ENCODE measurements at places on chromosomes 1 and 21. TPM values are rescaled to one million over a fixed set of nuclear protein-coding genes. Genes with fewer than 3 reads are reported as not detected.
A peak's percentile ranks its signal among the peaks of the same experiment; 100 is the strongest.

GRCh38 chr21:42049578-42050430, 21.3 kb upstream of the UMODL1 start:
- H3K4me1 ChIP-seq = no peaks in the 10 kb centered on the region
- H3K27ac ChIP-seq = no peak overlapping the region
- H3K36me3 ChIP-seq = no peaks in the 10 kb centered on the region
- no peak for DNase-seq
- no peaks in the 10 kb centered on the region for H3K27me3 ChIP-seq
- H3K4me3 ChIP-seq = no peak overlapping the region

GRCh38 chr1:37497832-37498231, 16.7 kb downstream of the MEAF6 start:
- H3K27me3 ChIP-seq = no peaks in the 10 kb centered on the region
- H3K27ac ChIP-seq = no peak overlapping the region
- H3K4me3 ChIP-seq = no peak overlapping the region
- no peak for DNase-seq
- H3K4me1 ChIP-seq = peaks cover 17% of the 10 kb centered on the region

- no peak overlapping the region for H3K4me3 ChIP-seq
- no peaks in the 10 kb centered on the region for H3K36me3 ChIP-seq
- no peak for DNase-seq
These were observed 300.1 kb downstream of the AGBL4 start for GRCh38 chr1:49723662-49724061.

DNA sequence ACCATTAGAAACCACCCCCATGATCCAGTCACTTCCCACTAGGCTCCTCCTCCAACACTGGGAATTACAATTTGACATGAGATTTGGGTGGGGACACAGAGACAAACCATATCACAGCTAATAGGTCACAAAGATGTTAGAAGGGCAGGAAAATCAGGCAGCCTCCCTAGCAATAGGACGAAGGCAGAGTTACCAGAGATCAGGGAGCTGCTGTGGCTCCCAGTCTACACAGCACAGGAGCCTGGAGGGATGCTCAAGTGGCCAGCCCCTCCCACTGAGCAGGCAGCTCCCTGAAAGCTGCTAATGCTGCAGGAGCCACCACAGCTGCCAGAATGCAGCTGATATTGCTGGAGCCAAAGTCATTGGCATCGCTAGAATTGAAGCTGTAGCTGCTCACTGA, 51.0 kb downstream of the CR1L start:
- no peaks in the 10 kb centered on the region for H3K4me1 ChIP-seq
- H3K4me3 ChIP-seq = no peak overlapping the region
- H3K36me3 ChIP-seq = no peaks in the 10 kb centered on the region
- DNase-seq = no peak
- peaks cover 23% of the 10 kb centered on the region for H3K27me3 ChIP-seq

DNA sequence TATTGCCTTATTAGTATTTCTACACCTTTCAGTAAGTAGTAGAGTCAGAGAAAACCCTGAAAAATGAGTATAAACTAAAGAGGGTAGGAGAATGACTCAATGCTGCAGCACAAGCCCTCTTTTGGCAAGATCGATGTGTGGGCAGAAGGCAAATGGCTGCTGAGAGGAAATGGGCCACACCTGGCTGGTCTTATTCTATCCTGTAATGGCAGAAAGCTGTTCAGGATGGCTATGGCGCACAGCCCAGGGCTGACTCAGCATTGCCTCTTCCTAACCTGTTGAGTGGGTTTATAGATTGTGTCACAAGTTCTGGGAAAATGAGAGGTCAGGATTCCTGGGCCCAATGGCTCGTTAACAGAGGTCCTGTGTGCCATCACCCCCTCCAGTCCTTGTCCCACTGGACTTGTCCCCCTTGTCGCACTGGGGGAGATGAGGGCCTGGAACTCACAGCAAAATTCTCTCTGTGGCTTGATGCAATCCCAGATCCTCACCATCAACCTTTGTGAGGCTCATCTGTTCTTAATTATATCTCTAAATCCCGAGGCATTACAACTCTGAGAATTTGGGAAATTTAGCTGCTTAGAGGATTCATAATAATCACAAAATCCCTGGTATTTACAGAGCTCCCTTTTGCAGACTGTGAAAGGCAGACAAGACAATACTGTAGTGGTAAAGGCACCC, 13.2 kb downstream of the HMGB4 start:
- H3K27ac ChIP-seq = no peak overlapping the region
- DNase-seq = peak; percentile 81
- H3K4me1 ChIP-seq = no peaks in the 10 kb centered on the region

GRCh38 chr1:160907976-160908375, 23.0 kb upstream of the ITLN1 start:
- DNase-seq = no peak
- no peak overlapping the region for H3K4me3 ChIP-seq
- H3K27me3 ChIP-seq = no peaks in the 10 kb centered on the region
- no peaks in the 10 kb centered on the region for H3K36me3 ChIP-seq
- H3K27ac ChIP-seq = no peak overlapping the region
- H3K4me1 ChIP-seq = no peaks in the 10 kb centered on the region

Gene RSPO1
- not detected for total RNA-seq

GRCh38 chr1:30684881-30685795, 38.2 kb downstream of the MATN1 start:
- peaks cover 57% of the 10 kb centered on the region for H3K27me3 ChIP-seq
- no peaks in the 10 kb centered on the region for H3K36me3 ChIP-seq
- peak; percentile 62 for DNase-seq
- peaks cover 7% of the 10 kb centered on the region for H3K4me1 ChIP-seq
- no peak overlapping the region for H3K4me3 ChIP-seq
- H3K27ac ChIP-seq = no peak overlapping the region

DNA sequence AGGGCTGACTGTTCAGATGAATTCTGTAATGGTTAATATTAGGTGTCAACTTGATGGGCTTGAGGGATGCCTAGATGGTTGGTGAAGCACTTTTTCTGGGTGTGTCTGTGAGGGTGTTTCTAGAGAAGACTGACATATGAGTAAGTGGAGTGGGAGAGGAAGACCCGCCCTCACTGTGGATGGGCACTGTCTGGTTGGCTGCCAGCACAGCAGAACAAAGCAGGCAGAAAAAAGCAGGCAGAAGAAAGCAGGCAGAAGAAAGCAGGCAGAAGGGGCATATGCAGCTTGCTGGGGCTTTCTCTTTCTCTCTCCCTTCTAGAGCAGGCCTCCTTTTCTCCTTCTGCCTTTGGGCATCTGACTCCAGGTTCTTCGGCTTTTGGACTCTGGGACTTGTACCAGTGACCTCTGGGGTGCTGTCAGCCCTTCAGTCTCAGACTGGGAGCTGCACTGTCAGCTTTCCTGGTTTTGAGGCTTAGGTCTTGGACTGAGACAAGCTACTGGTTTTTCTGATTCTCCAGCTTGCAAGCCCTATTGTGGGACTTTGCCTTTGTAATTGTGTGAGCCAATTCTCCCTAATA, 42.9 kb upstream of the CD2 start:
- H3K27ac ChIP-seq = no peak overlapping the region
- no peak overlapping the region for H3K4me3 ChIP-seq
- no peak for DNase-seq
- no peaks in the 10 kb centered on the region for H3K4me1 ChIP-seq
- no peaks in the 10 kb centered on the region for H3K36me3 ChIP-seq
- no peaks in the 10 kb centered on the region for H3K27me3 ChIP-seq

Gene H3-3A
- total RNA-seq = 298 TPM

GRCh38 chr1:16112596-16113555, 39.4 kb upstream of the FAM131C start:
- H3K4me3 ChIP-seq = no peak overlapping the region
- H3K36me3 ChIP-seq = no peaks in the 10 kb centered on the region
- H3K4me1 ChIP-seq = peaks cover 24% of the 10 kb centered on the region
- H3K27ac ChIP-seq = peak overlapping the region; percentile 38
- DNase-seq = no peak
- no peaks in the 10 kb centered on the region for H3K27me3 ChIP-seq

GRCh38 chr1:157363660-157364140, 188.6 kb downstream of the FCRL5 start:
- H3K4me3 ChIP-seq = no peak overlapping the region
- no peak overlapping the region for H3K27ac ChIP-seq
- DNase-seq = no peak
- H3K27me3 ChIP-seq = no peaks in the 10 kb centered on the region
- H3K36me3 ChIP-seq = no peaks in the 10 kb centered on the region

DNA sequence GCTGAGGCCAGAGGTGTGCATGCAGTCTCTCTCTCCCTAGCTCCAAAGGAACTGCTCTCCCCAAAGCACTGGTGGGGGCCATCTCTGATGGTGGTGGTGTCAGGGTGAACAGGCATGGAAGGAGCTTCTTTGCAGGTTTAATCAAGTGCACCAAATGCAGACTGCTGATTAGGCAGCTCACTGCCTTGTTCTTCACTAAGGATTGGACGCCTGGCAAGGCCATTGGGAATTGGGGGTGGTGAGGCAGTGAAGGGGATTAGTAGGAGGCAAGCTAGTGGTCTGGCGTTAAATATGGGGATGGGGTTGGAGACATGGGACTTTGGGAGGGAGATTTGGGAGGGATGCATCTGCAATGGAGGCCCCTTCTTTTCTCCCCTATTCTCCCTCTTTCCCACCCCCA, 1.5 kb downstream of the CACNA1E start:
- no peak overlapping the region for H3K4me3 ChIP-seq
- no peaks in the 10 kb centered on the region for H3K36me3 ChIP-seq
- DNase-seq = no peak
- peaks cover 98% of the 10 kb centered on the region for H3K27me3 ChIP-seq
- H3K4me1 ChIP-seq = no peaks in the 10 kb centered on the region
